ENCODE measurements at places on chromosomes 16 and 17. TPM values are rescaled to one million over a fixed set of nuclear protein-coding genes. Genes with fewer than 3 reads are reported as not detected.

Gene RBL2
- total RNA-seq, result 84.7 TPM

Gene PSMC3IP
- 3.2 TPM for total RNA-seq

Gene E2F4
- total RNA-seq, result 42.3 TPM

Gene CA4
- 18.9 TPM for total RNA-seq

Gene TEX19
- total RNA-seq, result not detected

Gene FN3K
- total RNA-seq, result 32.0 TPM

Gene KRT33B
- not detected for total RNA-seq

Gene GRB7
- 35.7 TPM for total RNA-seq

Gene ICAM2
- 49.9 TPM for total RNA-seq

Gene RGS11
- total RNA-seq, result 4.9 TPM

Gene KREMEN2
- total RNA-seq, result 2.9 TPM

Gene PLD2
- total RNA-seq, result 28.2 TPM

Gene SLC52A1
- total RNA-seq, result 0.58 TPM

Gene FOXC2
- 18.6 TPM for total RNA-seq

Gene NUPR1
- total RNA-seq, result 4.1 TPM

Gene KCNG4
- not detected for total RNA-seq

Gene ABCC11
- 0.23 TPM for total RNA-seq

Gene KRT32
- total RNA-seq, result not detected

Gene KRTAP1-1
- total RNA-seq, result not detected

Gene DPEP1
- 42.4 TPM for total RNA-seq

All from metanephros (tissue), 2 donors.